Stimulated activated effector memory CD8-positive, alpha-beta T cell treated with anti-CD3 and anti-CD28 coated beads, Interleukin-12 subunit alpha, Interleukin-12 subunit beta, amount 100 ng/mL, for 72 hours (primary cell): ENCODE measurements at places on chromosomes 1 and 21.

- no peak for DNase-seq
These were observed 10.0 kb upstream of the ARHGAP29 start for GRCh38 chr1:94247138-94248094.

- no peak for DNase-seq
These were observed 1186.6 kb downstream of the MRPL39 start for GRCh38 chr21:24420689-24421088.

DNA sequence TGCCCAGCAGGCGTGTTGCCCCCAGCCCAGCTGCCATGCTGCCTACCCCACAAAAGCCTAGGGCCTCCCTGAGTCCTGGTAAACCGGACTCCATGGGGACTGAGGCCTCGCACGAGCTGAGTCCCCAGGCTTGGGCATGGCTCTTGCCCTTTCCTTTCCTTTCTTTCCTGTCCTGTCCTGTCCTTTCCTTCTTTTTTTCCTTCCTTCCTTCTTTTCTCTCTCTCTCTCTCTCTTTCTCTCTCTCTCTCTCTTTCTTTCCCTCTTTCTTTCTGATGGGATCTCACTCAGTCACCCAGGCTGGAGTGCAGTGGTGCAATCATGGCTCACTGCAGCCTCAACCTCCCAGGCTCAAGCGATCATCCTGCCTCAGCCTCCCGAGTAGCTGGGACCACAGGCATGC, 104.4 kb downstream of the SPSB1 start:
- no peak for DNase-seq

DNA sequence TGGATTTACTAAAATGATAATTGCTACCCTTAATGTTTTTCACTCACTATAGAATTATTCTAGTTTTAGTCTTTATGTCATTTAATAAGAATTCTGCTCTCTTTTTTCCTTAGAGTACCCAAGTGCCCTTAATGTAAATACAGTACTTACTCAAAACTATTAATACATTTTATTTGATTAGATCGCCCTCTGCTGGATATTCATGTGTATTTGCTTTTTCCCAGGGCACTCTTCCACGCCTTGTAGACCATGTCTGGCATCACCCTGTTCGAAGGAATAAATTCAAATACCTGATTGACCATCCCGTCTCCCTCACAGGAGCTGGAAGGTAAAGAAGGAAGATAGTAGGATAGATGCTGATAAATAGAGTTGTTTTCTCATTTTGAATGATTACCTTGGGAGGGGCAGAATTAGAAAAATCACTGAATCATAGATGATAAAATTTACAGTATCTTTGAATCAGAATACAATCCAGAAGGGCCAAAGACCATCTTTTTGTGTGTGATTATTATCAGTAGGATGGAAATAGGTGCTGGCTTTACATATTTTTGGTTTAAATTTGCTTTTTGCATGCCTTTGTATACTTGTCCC, 4.1 kb downstream of the AXDND1 start:
- no peak for DNase-seq

DNA sequence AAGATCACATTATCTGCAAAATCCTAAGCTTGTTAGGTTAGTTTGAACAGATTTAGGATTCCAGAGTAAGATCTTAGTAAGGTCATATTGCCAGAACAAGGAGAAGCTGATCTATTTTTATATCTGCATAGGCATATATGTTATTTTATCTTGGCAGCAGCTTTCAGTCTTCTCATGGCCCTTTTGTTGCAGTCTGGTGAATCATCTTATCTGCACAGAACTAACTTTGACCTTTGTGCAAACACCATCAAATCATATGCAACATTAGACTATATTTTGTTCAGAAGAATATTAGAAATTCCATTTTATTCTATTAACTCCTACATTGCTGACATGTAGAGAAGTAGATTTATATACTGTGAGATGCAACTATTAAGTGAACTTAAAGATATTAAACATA, 107.3 kb downstream of the CLEC20A start:
- no peak for DNase-seq

DNA sequence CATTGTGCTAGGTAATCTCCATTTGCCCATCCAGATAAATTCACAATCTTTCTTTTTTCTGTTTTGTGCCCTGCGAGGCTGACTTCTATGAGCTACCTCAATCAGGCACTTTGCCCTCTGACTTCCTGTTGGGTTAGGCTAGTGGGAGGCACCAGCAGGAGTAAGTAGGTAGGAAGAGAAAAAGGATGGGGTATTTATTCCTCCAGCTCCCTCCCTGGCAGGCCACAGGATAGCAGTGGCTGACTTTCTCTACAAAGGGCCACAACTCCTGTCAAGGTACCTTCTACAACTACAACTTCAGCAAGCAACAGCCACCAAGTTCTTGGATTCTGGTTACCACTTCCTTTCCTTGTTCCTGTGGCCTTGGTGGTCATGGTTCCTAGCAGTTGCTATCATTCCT, 18.8 kb upstream of the GORAB start:
- DNase-seq: no peak

DNA sequence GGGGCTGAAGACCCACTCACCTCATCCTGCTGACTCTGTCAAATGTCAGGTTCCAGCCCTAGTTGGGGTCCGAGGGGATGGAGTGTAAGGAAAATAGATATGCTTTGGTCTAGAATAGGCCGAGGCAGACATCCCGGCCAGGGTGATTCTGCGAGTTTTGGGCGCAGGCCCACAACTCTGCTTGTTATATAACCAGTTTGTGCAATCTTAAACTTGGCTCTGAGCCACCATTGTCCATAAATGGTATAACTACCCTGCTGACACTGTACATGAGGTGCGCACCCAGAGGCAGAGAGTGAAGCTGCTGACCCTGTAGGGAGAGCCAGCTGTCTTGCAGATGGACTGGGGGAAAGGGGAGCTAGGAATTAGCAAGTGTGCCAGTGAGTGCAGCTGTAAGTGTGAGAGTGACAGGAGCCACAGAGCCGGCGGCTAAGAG, 1388.8 kb downstream of the AMY1C start:
- no peak for DNase-seq

GRCh38 chr1:66206563-66207144, 327.3 kb upstream of the SGIP1 start:
- DNase-seq: no peak

DNA sequence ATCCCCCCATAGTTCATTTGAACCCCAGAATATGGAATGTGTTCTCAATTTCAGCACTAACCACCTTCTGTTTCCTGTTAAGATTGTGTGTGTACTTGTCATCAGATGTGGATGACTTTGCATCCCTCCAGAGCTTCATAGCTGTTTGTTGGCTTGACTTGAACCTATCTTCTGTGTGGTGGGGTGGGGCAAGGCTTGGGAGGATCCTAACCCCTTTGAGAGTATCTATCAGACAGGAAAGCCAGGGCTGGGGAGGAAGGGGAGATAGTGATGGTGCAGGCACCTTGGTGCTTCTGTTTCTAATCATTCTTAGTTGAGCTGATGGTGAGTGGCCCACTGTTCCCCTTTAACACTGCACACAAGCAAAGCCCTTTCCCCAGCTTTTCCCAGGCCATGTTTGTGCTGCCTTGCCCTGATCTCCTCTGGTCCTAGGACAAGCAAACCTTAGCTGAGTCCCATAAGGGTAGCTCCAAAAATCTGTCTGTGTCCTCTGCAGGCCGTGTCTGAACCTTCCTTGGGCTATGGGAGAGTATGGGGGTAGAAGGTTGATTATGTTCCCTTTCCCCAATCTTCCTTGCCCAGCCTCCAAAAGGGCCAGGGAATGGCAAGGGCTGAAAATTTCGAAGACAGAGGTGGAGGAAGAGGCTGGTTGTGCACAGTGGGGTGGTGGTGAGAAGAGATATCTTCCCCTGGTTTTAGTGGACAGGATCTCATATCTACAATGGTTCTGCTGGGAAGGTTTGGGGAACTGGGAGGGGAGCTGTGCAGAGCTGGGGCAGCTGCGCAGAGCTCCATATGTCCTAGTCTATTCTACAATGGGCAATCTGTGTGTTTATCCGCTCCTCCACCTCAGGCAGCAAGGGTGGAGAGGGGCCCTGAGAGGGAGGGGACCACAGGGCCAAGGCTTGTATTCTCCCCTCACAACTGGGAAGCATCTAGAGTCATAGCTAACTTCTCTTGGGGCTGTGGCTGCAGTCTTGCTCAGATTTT, 1.4 kb downstream of the NHLH1 start:
- DNase-seq: no peak

GRCh38 chr1:46806196-46807020, 7.6 kb downstream of the CYP4B1 start:
- DNase-seq: no peak

DNA sequence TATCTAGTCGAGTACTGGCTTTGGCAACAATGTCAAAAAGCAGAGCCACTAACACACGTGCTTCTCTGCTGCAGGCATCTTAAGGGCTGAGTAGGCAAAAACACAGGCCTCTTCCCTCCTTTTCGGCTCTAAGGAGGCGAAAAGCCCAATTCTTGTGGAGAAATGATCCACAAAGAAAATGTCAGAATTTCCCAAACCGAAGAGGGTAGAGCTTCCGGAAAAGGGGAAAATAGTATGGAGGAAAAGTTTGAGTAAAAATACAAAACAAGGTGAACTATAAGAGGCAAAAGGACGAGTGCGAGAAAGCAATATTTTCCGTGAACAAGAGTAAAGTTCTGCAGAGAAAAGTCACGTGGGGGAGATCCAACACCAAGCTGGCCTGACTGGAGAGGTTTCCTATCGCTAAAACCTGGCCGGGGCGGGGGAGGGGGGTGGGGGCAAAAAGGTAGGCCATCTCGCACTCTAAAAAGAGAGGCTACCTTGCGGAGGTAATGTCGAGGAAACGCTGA, 551 bp downstream of the ZRANB2 start:
- no peak for DNase-seq

- DNase-seq: no peak
These were observed 36.3 kb downstream of the GPR161 start for GRCh38 chr1:168100315-168101002.

DNA sequence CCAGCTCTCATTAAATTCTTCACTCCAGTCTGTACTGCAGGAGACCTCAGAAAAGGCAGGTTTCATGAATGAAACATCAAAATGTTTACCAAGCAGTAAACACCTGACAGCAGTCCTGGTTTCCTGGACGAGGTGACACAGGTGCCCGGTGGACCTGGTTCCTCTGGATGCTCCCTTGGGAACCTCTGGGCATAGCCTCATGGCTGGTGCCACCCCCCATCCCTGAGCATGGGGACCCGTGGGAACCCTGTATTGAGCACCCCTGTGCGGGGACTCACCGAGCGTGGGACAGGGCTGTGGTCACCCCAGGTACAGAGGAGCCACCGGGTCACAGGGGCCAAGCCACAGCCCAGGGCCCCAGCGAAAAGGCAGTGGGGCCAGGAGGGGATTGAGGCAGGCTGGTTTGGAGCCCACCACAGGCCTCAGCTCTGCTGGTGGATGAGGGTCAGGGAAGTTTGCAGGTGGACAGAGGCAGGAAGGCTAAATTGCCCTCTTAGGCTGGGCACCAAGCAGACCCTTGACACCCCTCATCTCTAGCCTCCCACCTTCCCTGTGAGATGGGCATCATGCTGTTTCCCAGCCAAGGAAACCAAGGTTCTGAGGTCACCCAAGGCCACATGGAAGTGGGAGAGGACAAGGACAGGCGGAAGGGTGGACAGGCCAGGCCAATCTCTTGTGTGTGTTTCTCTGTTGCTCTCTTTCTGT, 158.4 kb downstream of the PTPRU start:
- DNase-seq: no peak

DNA sequence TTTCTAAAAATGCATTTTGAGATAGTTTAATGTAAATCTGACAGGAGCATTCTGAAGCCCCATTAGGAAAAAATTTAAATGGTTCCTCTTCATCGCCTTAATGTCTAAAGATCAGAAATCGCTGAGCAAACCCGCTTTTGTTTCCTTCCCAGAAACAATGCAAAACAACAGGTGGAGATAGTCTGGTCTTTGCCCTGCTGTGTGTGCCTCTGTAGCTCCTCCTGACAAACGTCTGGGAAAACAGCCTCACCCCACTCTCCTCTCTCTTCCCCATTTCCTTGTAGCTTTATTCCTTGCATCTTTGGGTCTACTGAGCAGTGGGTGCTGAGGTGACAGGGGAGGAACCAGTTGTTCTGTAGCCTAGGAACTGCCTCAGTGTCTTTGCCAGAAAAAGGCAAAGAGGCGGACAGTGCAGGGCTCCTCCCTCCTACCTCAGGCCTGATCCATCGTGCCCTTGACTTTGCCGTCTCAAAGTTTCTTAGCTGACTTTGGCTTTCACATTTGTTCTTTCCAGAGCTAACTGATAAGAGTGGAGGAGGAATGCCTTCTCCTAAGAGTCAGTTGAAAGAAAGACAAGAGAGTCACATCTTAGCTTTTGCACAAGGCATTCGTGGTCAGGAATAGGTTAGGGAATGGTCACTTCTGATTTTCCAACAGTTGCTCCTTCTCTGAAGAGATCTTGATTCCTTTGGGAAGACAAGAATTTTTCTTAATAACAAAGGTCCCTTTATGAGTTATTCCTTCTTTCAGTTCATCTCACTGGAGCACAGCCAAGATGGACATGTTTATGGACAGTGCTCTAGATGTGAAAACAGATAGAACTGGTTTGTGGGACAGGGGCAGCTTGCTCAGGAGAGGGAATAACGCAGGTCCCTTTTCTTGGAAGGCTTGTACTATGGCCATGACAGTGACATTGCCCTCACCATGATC, 24.9 kb downstream of the SYT11 start:
- DNase-seq: no peak

- no peak for DNase-seq
These were observed 738 bp upstream of the CDC42BPA start for GRCh38 chr1:227318853-227319607.

- DNase-seq: no peak
These were observed 8.8 kb upstream of the CLCA4 start for GRCh38 chr1:86537928-86538695.

DNA sequence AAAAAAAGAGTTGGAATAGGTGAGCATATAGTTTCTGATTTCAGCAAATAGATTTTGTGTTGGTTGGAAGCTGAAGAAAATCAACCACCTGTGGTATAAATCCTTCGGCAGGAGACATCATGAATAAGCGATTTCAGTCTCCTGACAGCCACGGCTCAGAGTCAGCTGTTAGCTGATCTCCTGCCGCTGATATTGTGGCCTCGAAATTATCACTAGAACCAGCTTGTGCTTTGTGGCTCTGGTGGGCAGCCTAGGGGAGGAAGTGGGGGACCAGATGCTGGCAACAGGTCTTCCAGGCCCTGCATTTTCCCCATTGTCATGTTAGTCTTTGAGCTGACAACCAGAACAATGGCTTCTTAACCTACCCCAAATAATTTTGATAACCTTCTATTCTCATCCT, 842 bp upstream of the GCSAML start:
- no peak for DNase-seq

DNA sequence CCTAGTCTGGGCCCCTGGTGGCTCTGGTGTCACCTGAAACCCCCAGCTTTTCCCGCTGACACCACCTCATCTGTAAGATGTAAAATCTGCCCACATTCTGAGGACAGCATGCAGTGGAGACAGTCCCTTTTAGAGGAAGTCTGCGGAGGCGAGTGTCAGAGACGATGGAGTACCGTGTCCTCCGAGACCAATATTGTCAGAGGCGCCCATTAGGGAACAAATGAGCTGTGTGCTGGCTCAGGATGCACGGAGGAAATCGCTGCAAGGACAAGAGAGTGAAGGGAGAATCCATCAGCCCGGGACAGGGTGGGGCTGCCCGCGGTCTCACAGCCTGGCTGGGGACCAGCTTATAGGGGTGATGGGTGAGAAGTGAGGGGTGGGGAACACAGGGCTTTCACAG, 214.8 kb downstream of the MATN1 start:
- DNase-seq: no peak

- no peak for DNase-seq
These were observed 16.4 kb downstream of the ATP5PO start for GRCh38 chr21:33899199-33899598.
